ENCODE measurements at places on chromosomes 2 and 18.

DNA sequence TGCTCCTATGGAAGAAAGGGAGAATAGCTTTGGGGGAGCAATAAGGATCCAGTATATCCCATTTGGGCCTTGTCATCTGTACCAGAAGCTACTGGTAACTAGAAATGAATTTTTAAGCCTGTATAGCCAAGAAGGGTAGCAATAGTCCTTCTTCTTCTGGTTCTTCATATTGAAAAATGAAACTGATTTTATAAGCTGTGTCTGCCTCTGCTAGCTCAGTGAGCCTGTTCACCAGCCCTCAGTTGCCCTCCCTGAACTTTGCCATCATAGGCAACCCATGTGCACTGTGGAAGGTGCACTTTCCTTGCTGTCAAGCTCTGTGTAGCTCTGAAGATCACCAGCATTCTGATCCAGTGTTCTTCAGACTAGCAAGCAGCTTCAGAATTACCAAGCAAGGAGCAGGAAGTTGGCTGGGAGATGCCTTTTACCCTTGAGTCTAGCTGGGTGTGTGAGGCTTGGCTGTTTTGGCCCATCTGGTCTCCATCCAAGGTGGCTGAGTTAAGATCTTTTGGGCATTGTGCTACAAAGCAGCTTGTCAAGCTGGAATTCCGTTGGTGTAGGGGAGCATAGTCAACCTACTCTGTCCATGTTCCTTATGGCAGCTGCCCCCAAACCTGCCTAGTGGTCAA lies 55.8 kb upstream of the MGAT5 start:
- no peak for DNase-seq

DNA sequence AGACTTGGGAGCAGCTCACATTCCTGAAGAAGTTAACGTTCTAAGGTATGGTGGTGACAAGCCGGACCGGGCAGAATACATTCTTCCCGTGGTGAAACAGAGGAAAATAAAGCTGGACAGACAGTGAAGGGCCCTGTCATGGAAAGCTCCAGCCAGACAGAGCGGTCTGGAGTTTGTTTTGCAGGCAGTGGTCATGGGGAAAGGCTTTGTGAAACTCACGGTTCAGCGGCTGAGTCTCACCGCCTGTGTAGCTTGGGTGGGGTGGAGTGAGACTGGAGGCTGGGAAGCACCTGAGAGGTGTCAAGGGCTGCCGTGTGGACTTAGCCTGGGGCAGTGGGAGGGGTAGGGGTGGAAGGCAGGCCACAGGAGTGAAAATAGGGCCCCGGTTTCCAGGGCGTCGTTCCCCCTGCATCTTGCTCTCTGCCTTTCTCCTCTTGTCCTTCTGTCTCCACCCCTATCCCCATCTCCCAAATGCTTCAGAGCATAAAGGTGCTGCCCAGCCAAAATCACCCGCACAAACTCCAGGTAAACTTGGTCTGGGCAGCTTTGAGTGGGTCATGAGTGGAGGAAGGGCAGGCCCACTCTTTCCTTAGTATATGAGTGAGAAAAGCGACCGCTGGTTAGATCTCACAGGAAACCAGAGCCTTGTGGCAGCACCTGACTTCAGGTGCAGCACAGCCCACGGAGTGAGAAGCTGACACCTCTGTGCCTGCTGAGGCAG lies 11.4 kb upstream of the SLC20A1 start:
- no peak for DNase-seq

GRCh38 chr2:5121121-5121520 lies 571.1 kb upstream of the SOX11 start:
- DNase-seq = no peak

GRCh38 chr2:24806661-24807036 lies 13.4 kb downstream of the CENPO start:
- no peak for DNase-seq

- peak; percentile 54 for DNase-seq
Measured at GRCh38 chr2:240905176-240905781, 857 bp upstream of the CROCC2 start.

All from H54 (cell line).